ENCODE measurements at places on chromosomes 12 and 14. TPM values are rescaled to one million over a fixed set of nuclear protein-coding genes. Genes with fewer than 3 reads are reported as not detected.

Gene SIX1
- total RNA-seq, result 0.41 TPM

Gene CPNE8
- 32.6 TPM for total RNA-seq

Gene PPP4R4
- total RNA-seq, result 1.6 TPM

Gene LDHB
- 495 TPM for total RNA-seq

Gene CBLN3
- not detected for total RNA-seq

Gene CLSTN3
- total RNA-seq, result 75.0 TPM

Gene KRT74
- not detected for total RNA-seq

Gene RNU4-1
- total RNA-seq, result under 0.01 TPM

Gene CERS5
- total RNA-seq, result 104 TPM

Gene SLC2A14
- under 0.01 TPM for total RNA-seq

Gene KRT4
- total RNA-seq, result not detected

Gene RERGL
- total RNA-seq, result 2.0 TPM

Gene SLC7A8
- 4.1 TPM for total RNA-seq

Gene CLEC2A
- total RNA-seq, result not detected

Gene SLC11A2
- 86.4 TPM for total RNA-seq

Gene LTBR
- 2.4 TPM for total RNA-seq

Gene LRR1
- 5.3 TPM for total RNA-seq

Gene AICDA
- total RNA-seq, result not detected

Gene GPRC5D
- total RNA-seq, result not detected

Gene COX8C
- total RNA-seq, result not detected

Gene RIPK3
- under 0.01 TPM for total RNA-seq

Gene CNPY2
- 42.8 TPM for total RNA-seq

Gene CDCA3
- 2.9 TPM for total RNA-seq

Gene RERG
- 1.6 TPM for total RNA-seq

Gene EML5
- total RNA-seq, result 32.6 TPM

Gene FIGNL2
- total RNA-seq, result 0.82 TPM

Gene OR6S1
- total RNA-seq, result not detected

Gene SETD1B
- 2.4 TPM for total RNA-seq

Gene RNASE11
- not detected for total RNA-seq

Gene WSB2
- 532 TPM for total RNA-seq

Gene SPTB
- total RNA-seq, result 16.7 TPM

Measured in frontal cortex (tissue), 4 donors.